ENCODE measurements at places on chromosomes 7 and 10.

- DNase-seq, result peak; percentile 70
Measured at GRCh38 chr10:73648975-73649829, 6.6 kb downstream of the SYNPO2L start.

DNA sequence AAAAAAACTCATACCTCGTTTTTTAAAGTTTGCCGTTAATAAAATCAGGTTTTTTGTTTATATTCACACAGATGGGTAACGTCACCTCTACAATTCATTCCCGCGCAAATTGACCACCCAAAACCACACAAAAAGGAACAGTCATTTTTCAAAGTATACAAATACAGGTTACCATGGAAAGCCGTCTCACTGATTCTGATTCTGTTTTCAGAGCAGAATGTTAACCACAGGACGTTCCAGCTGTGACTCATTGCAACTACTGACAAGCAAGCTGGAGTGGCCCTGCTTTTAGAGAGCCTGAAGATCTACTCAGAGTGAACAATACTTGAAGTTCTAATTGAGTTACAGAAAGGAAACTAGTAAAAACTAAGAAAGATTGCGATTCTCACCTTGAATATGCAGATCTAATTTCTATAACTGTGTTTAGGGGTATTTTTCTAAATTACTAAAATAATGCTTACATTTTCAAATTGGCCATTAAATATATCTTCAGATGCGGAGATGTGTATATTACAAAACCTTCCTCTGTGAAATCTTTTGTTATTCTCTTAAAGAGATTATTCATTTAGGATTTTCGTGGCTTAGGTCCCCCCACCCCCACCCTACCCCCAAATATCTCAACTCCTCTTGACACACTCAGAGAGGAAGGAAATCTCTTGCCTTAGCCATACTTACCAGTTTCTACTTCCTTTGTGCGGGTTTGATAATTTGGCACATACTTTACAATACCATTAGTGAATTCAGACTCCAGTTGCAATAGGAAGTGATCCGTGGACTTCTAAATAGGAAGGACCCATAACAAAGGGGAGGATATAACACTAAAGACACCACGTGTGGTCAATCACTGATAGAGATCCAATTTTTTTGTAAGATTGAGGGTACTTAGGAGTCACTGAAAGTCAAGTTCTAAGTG is 106.0 kb downstream of the CUBN start:
- DNase-seq, result peak; percentile 97

DNA sequence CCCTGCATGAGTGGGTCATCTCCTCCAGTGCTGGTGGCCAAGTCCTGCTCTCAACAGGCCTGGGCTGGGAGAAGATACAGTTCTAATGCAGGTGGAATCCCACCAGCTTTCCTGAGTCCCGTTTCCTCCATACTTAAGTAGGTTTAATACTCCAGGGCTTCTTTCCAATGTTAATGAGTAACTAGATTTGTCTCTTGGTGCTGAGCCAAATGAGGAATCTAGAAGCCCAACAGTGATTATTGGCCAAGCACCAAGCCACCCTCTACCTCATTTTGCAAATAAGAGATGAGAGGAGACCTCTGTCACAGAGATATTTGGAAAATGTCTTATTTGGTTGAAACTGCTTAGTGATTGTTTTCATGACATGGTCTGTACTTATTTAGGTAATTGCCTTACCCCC is 37.1 kb downstream of the STARD3NL start:
- peak; percentile 30 for DNase-seq

DNA sequence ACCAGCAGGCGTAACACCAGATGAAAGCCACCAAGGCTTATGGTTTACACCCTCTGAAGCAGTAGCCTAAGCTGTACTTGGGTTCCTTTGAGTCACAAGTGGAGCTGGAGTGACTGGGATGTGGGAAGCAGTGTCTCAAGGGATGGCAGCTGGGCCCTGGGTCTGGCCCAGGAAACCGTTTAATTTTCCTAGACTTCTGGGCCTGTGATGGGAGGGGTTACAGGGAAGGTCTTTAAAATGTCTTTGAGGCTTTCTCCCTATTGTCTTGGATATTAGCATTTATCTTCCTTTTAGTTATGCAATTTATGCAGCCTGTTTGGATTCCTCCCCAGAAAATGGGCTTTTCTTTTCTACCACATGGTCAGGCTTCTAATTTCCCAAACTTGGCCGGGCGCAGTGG is 568.2 kb downstream of the ANKRD7 start:
- DNase-seq, result no peak
